ENCODE measurements at places on chromosomes 12 and 14. TPM values are rescaled to one million over a fixed set of nuclear protein-coding genes. Genes with fewer than 3 reads are reported as not detected.

The EVL gene
- polyA plus RNA-seq, result 111 TPM

The FITM1 gene
- 0.52 TPM for polyA plus RNA-seq

The PNMA1 gene
- polyA plus RNA-seq, result 37.2 TPM

The CYP27B1 gene
- polyA plus RNA-seq, result not detected

The TCL1A gene
- 0.10 TPM for polyA plus RNA-seq

The GSG1 gene
- not detected for polyA plus RNA-seq

The ZC2HC1C gene
- not detected for polyA plus RNA-seq
